ENCODE measurements at places on chromosomes 1 and 21.

- no peak for DNase-seq
Observed at GRCh38 chr1:163068716-163069115, 445 bp upstream of the RGS4 start.

DNA sequence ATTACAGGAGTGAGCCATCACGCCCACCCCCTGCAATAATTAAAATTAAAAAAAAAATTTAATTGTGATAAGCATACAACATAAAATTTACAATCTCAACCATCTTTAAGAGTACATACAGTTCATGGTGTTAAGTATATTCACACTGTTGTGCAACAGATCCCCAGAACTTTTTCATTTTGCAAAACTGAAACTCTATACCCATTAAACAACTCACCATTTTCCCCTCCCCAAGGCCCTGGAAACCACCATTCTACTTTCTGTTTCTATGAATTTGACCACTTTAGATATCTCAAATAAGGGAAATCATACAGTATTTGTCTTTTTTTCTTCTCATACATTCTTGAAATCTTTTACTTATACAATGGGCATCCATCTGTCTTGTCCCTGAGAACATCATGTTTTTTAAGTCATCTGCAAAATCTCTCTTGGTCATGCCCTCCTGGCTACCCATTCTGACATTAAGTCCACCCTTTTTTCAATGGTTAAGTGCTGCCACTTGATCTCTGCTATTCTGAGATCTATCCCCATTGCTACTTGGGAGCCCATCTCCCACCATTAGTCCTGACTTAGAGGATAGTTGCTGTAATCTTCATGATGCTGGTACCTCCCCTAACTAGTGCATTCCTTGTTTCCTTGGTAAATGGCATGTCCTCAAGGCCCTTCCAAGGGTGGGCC is 39.4 kb upstream of the ZFYVE9 start:
- DNase-seq, result no peak

GRCh38 chr1:112395256-112395820 is 676 bp upstream of the CTTNBP2NL start:
- DNase-seq, result no peak

- DNase-seq, result no peak
Observed at GRCh38 chr1:48931506-48932192, 155.0 kb upstream of the BEND5 start.

DNA sequence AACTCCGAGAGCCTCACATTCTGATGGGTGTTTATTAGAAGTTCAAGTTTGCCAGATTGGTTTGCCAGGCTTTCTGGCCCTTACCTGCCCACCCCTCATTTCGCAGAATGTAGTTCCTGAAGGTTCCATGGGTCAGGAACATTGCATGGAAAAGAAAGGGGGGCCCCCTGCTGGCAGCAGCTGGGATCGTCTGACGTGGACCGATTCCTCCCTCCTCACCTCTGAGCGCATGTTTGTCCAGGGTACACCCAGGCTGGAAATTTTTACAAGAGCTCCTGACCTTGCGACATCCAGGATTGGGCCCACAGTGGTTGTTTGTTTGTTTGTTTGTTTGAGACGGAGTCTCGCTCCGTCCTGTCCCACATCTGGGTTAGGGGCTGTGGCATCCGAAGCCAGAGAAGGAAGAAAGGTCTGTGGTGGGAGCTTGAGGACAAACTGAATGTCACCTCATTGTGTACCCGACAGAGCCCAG is 126.0 kb upstream of the TMEM51 start:
- DNase-seq, result no peak

GRCh38 chr1:168408539-168408865 is 127.8 kb downstream of the TBX19 start:
- DNase-seq, result no peak

- no peak for DNase-seq
Observed at GRCh38 chr1:61419196-61419595, 305.7 kb downstream of the TM2D1 start.

- DNase-seq, result no peak
Observed at GRCh38 chr1:119676571-119677206, 28.6 kb upstream of the ZNF697 start.

DNA sequence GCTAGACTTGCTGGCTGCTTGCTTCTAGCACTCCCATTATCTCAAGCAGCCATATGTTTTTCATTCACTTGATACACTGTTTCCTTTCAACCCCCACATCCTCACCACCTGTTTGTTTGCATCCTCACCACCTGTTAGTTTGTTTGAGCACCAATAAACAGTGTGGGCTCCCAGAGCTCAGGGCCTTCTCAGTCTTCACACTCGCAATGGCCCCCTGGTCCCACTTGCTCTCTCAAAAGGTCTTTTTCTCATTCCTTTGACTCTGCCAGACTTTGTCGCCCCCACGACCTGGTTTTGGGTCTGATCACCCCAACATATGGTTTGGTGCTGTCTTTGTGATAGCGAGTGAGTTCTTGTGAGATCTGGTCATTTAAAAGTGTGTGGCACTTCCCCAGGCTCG is 6.2 kb upstream of the PADI4 start:
- DNase-seq, result no peak

DNA sequence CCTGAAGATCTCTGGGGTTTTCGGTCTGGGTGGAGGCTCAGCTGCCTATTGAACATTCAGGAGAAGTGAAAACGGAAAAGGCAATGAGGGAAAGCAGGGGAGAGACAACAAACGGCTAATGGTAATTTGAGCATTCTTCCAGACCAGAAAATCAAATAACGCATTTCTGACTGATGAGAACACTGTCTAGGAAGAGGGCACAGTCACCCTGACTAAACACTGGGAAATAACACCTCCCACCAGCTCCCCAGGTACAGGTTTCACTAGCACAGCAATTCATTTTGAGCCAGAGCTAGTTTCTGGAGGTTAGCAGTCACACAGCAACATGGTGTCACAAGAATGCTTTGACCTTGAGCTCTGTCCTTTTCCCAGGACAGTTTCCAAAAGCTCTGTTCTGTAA is 21.1 kb downstream of the NCF2 start:
- DNase-seq, result no peak

GRCh38 chr1:95435611-95436010 is 201.6 kb downstream of the RWDD3 start:
- DNase-seq, result no peak

DNA sequence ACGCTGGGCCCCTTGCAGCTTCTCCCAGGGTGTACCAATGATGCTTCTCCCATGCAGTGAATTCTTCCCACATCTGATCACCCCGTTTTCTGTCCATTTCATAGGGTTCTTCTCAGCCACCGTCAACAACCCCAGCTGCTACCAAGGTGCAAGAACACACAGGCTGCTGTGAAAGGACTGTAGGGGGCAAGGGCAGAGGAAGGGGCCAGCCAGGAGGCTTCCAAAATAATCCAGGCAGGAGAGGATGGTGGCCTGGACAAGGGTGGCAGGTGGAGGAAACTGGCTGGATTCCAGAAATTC is 113.3 kb upstream of the WNT4 start:
- no peak for DNase-seq

DNA sequence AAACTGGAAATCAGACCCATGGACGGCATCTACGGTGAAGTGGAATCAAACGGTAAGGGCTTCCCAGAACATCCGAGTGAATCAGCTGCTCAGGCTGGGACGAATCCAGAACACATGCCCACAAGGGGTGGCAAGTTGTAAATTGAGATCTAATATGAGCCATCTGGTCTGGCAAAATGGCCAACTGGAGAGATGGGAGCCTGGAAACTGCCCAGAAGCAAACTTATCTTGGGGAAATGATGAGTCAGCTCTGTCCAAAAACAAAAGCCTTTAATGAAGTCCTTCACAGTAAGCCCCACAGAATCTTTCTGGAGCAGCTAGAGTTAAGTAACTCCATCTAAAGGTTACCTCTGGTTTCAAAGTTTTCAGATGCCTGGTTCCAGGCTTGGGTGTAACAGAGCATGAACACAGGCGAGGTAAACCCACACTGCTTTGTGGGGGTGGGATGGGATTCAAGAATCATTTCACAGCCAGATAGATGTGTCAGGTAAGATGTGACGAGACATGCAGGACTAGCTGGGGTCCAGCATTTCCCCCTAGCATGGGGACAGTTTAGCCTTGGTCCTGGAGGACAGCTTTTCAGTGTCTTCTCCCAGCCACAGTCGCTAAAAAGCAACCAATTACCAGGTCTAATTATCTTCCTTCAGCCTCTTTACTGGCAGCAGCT is 10.5 kb upstream of the SRP9 start:
- no peak for DNase-seq

DNA sequence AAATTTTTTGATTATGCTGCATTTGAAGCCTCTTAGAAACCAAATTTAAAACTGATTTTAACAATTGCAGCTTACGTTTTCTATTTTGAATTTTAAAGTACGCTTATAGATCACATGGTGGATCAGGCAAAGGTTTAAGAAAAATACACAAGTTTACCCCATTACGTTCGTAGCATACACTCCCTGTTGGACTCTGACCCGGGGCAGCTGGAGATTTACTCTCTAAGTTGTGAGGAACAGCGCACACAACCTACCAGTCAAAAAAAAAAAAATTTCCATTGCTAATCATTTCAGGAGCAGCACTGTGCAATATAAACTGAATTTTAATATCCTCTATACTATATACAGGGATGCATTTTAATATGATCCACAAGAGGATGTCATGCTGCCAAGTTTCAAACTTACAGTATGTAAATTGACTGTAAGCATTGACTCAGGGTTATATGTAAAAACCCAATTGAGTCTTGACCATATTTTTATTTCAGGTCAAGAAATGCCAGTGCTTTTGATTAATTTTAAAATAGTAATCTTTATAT is 20.4 kb downstream of the CSDE1 start:
- no peak for DNase-seq

- no peak for DNase-seq
Observed at GRCh38 chr21:29114765-29115500, 15.5 kb upstream of the MAP3K7CL start.

DNA sequence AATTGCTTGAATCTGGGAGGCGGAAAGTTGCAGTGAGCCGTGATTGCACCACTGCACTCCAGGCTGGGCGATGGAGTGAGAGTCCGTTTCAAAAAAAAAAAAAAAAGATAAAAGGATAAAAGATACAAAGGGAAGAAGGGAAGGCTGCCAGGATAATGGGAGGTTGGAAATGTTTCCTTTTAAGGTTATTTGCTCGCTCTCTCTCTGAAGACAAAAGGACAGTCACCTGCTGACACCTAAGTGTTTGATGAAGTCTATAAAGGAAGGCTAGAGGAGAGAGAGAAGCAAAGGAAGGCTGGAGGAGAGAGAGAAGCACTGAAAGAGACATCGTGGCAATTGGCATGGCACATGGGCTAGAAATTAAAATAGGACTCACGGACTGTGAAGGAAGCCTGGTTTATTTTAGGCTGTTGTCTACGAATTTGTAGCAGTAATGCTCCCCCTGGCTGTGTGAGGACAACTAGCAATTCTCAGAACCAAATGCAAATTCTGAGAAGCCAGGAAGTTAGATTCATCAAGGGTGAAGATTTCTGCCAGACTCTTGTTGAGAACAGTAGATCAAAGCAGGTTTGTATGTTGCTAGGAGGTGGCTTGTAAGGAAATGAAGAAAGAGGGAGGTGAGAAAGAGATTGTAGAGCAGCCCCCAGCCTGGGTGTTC is 154.2 kb downstream of the ZP4 start:
- DNase-seq, result no peak

DNA sequence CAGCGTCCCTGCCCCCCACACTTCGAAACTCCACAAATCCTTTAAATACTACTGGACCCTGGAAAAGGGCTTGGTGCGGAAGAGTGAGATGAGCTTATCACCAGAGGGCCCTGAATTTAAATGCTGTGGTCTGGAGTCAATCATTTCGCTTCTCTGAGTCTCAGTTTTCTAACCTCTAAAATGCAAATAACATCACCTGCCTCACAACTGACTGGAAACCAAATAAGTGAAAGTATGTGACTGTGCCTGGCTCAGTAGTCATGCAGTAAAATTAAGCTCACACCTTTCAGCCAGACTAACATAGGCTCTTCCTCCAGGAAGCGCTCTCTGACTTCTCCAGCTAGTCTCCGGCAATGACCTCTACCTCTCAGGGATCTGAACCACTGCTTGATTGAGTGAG is 4.2 kb downstream of the GJA4 start:
- DNase-seq, result no peak

GRCh38 chr1:209937996-209938959 is at the start of gene SYT14:
Gene SYT14 (plus strand): TSS chr1:209938217. CDS start chr1:209938265, 48 bp downstream.
- DNase-seq, result no peak

- no peak for DNase-seq
Observed at GRCh38 chr1:64895500-64895899, 70.8 kb downstream of the JAK1 start.

GRCh38 chr1:169999761-170000160 is 74.7 kb downstream of the KIFAP3 start:
- DNase-seq, result no peak

GRCh38 chr1:21381354-21381753 is 58.6 kb upstream of the NBPF3 start:
- no peak for DNase-seq

DNA sequence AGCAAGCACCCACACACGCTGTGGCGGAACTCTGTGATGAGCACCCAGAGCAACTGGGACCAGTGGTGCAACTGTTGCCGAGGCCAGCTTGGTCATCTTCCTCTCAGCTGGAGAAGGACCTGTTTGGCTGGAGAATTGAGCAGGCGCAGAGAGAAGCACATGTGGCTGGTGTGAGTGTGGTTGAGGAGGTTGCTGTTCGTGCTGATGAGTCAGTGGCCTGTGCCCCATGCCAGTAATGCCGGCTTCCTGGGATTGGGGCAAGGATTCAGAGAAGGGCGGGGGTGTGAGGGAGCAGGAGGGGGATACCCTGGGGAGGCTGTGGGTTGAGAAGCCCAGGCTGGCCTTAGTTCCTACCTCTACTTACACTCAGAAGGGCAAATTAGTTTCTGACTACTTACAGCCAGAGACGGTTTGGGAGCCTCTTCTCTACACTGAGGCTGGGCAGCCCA is 57.5 kb upstream of the EPS8L3 start:
- DNase-seq, result no peak

DNA sequence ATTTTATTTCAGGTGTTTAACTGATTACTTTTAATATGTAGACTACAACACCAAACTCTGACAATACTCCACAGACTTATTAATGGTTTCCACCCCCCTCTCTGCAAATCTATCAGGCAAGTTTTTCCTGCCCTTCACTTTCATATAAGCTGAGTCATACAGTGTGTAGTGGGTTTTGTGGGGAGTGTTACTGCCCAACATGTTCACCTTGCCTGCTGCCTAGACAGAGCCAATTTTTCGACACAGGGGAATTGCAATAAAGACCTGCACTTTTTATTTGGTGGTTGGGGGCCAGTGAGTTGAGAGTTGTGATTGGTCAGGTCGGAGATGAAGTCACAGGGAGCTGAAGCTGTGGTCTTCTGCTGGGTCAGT is 119.7 kb downstream of the PPIAL4G start:
- DNase-seq, result no peak

GRCh38 chr1:20584890-20585289 is 4.0 kb upstream of the CDA start:
- DNase-seq, result no peak

DNA sequence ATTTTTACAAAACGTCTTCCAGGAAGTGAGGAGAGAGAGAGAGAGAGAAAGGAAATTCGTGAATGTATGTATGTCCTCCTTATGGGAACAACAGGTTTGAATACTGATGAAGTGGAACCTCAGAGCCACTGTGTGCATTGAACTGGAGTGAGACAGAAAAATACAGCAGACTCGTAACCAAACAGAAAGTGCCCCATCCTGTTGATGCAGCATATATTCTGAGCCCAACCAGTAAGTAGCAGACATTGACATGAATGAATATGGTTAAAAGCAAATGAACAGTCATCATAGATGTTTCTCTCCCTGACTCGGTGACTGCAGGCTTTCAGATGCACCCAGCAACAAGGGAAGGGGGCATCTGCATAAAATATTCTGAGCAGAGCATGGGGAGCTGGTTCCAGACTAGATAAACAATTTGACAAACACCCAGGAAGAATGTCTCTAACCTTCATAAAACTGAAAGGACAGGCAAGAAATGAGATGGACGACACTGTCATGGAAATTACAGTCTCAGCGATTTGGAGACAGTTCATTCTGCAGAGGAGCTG is 471.0 kb upstream of the PBX1 start:
- no peak for DNase-seq

All from activated CD8-positive, alpha-beta memory T cell treated with anti-CD3 and anti-CD28 coated beads for 4 hours (primary cell).